Ureter (tissue), 1 donor: ENCODE measurements at places on chromosomes 13 and 19. TPM values are rescaled to one million over a fixed set of nuclear protein-coding genes. Genes with fewer than 3 reads are reported as not detected.

Gene RFPL4A
- total RNA-seq = not detected

Gene ZNF763
- total RNA-seq = 8.7 TPM

Gene ZNF616
- 16.0 TPM for total RNA-seq

Gene SIGLEC10
- total RNA-seq = 14.0 TPM

Gene JUNB
- total RNA-seq = 191 TPM

Gene TMEM86B
- 6.4 TPM for total RNA-seq

Gene TRPC4
- total RNA-seq = 3.4 TPM

Gene ELSPBP1
- not detected for total RNA-seq

Gene SLC10A2
- total RNA-seq = not detected

Gene TLE6
- total RNA-seq = 3.6 TPM

Gene EID2
- total RNA-seq = 10.4 TPM

Gene HNRNPA1L2
- total RNA-seq = 11.4 TPM

Gene OR7A17
- not detected for total RNA-seq

Gene ENOX1
- total RNA-seq = 7.1 TPM

Gene TMEM150B
- total RNA-seq = 1.9 TPM

Gene FLT1
- total RNA-seq = 51.1 TPM

Gene ZNF560
- total RNA-seq = not detected

Gene CDX2
- not detected for total RNA-seq

Gene POU2F2
- 5.3 TPM for total RNA-seq

Gene PRR20A
- total RNA-seq = not detected

Gene TNFSF13B
- total RNA-seq = 3.7 TPM

Gene KIR2DL4
- total RNA-seq = 0.39 TPM

Gene KLF2
- 56.1 TPM for total RNA-seq

Gene ADGRE1
- total RNA-seq = 0.36 TPM

Gene SERPINE3
- total RNA-seq = 0.31 TPM

Gene RNF225
- total RNA-seq = 1.8 TPM

Gene ZNF136
- 15.3 TPM for total RNA-seq

Gene ZNF20
- total RNA-seq = 2.6 TPM

Gene RXFP2
- total RNA-seq = not detected

Gene ZNF573
- total RNA-seq = 15.7 TPM

Gene ZNF665
- total RNA-seq = 11.7 TPM

Gene KIR3DL3
- not detected for total RNA-seq

Gene ZNF225
- total RNA-seq = 5.1 TPM

Gene LMTK3
- 5.1 TPM for total RNA-seq

Gene SYNGR4
- total RNA-seq = not detected

Gene TINCR
- 5.8 TPM for total RNA-seq

Gene ZNF582
- 5.6 TPM for total RNA-seq

Gene ATXN8OS
- not detected for total RNA-seq

Gene MEIOSIN
- not detected for total RNA-seq

Gene WBP4
- 11.3 TPM for total RNA-seq

Gene FPR3
- 3.4 TPM for total RNA-seq

Gene PLEKHF1
- 27.1 TPM for total RNA-seq

Gene ZSCAN22
- 3.5 TPM for total RNA-seq

Gene SLC25A41
- not detected for total RNA-seq

Gene ZNF155
- 9.1 TPM for total RNA-seq

Gene ELOF1
- 46.2 TPM for total RNA-seq

Gene OR4F17
- total RNA-seq = not detected
